H54 (cell line): ENCODE measurements at places on chromosomes 16 and 17.

DNA sequence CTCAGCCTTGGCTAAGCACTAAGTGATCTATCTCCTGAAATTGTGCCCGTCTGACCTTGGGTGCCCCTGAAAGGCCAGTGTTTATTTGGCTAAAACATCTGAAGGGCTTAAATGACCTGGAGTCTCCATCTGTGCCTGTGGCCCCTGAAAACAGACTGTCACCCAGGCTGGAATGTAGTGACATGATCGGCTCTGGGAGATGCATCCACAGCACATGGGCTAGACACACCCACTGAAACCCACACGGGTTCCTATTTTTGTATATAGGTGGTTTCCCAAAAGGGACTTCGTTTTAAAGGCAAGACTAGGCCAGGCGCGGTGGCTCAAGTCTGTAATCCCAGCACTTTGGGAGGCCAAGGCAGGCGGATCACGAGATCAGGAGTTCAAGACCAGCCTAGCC is 13.5 kb downstream of the CEP295NL start:
- no peak for DNase-seq

DNA sequence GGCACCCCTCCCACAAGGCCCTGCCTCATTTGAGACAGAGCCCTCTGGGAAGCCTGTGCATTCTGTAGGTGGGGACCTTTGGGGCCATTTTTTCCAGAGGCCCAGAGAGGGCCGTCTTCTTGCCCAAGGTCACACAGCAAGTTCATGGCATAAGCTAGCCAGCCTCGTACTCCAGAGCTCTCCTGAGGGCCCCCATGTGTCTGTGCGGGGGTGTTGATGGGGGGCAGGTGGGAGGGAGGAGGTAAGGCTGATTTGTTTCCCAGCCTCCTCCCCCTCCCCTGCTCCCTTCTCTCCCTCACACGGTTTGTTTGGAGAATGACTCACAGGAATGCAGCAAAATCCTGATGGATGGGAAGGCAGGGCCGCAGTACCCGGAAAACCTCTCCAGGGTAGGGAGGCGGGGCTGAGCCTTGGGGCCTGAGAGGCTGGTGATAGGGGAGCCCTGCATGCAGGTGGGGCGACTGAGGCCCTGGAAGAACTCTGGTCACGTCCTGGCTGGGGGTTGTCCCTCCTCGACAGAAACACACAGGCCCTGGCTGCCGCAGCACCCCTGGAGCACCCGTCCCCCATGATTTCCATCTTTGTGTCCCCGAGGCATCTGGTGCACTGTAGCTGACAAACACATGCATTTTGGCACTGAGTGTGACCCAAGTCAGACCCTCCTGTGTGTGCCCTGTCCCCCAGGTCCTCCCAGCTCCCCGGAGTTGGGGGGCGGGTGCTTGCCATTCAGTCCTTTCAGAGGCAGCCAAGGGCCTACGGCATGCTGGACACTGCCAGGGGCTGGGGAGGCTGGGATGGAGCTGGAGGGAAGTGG is 29.7 kb downstream of the RAI1 start:
- DNase-seq, result peak; percentile 100

GRCh38 chr17:67017910-67018309 is 26.4 kb upstream of the CACNG1 start:
- no peak for DNase-seq

DNA sequence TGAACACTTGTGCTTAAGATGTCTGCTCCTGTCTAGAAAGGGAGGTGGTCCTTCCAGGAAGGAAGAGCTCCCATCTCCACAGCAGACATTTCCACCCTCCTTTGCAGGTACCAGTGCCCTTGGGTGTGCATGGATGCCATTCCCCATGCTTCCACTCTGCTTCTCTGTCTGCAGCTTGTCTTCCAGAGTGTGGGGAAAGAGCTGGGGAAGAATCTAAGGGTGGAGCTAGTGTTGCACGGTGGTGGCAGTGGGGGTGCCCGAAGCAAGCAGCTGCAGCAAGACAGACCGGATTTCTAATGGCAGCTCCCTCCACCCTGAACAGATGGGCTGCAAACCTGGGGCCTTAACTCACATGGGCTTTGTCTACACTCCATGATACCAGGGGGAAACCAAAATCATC is 22.6 kb upstream of the HOXB13 start:
- no peak for DNase-seq

GRCh38 chr17:78442648-78443218 is 64.3 kb downstream of the PGS1 start:
- no peak for DNase-seq

DNA sequence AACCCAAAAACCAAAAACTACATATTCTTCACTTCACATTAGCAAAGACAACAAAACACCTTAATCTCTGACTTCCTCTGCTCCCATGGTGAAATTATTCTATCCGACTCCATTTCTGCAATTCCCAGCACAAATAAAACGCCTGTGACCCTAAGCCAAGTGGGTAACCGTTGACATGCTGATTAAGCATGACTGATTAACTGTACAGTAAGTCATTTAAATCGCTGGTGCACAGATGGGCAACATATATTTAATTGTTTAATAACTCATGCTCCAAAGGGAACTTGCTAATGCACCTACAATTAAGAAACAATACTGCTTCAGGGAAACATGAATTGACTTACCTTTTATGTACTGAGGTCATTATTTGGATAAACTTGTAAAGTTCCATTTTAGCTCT is 436.7 kb downstream of the KIF2B start:
- DNase-seq, result no peak

DNA sequence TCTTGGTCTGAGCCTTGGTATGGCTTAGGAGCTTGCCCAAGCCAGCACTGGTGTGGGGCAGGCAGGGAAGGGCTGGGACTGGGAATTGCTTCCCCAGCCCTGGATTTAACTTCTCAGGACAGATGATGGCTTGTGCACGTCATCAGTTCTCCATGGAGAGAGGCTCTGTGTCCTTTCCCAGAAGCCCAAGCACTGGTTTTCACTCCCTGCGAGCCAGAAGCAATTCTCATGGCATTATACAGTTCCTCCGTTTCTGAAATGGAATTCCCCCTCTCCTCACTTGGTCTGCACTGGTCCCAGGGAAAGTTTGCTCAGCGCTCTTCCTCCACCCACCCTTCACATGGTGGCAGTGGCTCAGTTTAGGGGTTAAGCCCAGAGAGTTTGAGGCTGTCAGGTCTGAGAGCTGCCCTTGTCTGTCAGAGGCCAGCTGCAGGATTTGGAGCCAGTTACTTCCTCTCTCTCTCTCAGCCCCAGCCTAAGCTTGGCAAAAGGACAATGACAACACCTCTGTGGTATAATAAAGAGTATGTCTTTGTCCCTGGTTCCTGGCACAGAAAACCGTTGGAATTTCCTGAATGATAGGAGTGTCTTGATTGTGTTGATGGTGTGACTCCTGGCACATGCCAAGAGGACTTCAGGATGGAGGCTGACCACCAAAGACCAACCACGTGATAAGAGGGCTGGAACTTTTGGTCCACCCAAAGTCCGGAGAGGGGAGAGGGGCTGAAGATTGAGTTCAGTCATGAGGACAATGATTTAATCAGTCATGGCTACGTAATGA is 219.6 kb upstream of the TNRC6C start:
- DNase-seq, result no peak

DNA sequence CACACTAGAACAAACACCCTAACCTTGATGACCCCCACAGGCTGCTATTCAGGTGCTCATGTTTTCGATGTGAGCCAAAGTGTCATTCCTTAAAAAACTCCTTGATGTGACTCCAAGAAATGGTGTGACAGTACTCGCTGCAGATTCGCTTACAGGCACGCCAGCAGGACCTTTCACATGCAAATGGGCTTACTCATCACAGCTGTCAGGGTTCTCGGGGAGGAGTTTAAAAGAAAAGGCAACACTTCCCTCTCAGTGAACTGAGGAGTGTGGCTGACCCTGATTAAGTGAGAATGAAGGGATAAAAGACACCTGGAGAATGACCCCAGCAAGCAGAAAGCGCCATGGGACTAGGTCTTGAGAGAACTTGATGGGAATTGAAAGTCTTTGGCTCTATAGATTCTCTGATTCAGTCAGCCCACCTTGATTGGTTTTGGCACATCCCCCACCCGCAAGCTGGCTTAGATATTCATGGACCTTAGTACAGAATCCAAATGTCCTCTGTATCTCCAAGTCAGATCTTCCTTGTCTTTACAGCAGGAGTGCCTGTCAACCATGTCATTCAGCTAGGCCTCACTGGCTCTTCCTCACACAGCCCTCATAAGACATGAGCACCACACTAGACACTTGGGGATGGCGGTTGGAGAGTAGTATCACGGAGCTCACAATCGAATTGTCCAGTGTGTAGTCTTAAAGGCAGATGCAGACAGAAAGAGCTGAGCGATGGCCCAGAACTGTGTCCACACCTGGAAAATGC is 82.6 kb downstream of the HIC1 start:
- DNase-seq, result peak; percentile 69

DNA sequence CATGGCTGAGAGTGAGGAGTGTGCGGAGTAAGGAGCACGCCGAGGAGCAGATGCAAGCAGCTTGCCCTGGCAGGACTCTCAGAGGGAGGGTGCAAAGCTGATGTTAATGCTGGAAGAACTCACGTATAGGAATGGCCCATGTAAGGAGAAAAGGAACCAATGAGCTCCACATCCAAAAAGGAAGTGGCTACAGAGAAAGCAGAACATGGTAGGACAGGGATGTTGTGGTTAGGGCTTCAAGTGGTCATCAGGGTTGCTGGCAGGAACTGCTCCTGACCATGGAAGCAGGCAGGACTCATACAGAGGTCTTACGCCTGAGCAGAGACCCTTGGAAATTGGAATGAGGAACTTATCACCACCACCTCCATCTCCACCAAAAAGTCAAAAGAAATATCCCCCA is 5.2 kb downstream of the MYO1D start:
- DNase-seq, result no peak
